ENCODE measurements at places on chromosomes 16 and 17.

- no peak for DNase-seq
Measured at GRCh38 chr17:57750109-57750871, 5.2 kb upstream of the CCDC182 start.

DNA sequence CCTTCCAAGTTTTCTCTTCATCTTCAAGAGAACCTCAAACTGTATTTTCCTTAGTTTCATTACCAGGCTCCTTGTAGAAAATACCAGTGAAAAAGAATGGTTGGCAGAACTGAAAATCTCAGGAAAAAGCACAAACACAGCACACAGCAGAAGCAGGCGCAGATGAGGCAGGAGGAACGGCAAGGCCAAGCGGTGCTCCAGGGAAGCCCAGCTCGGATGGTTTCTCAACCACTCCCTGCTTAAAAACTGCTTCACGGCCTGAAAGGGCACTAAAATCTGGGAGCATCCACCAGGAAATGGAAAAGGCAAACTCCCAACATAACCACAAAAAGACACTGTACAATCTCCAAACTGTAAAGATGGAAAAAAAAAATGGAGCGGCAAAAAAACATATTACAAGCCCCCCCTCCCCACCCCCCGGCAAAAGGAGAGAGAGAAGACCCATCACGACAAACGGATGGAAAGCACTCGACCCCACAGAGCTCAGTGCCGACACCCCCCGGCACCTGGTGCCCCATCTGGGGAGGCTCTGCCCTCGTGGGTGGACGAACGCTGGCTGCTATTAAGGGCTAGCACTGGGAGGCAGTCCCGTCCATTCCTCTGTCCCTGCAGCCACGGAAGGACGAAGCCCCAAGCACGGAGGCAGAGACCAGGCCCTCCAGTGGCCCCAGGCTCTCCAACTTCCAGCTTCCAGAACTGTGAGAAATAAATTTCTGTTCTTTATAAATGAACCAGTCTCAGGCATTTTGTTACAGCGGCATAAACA is 127.5 kb downstream of the ZNF778 start:
- DNase-seq, result no peak

- DNase-seq, result no peak
Measured at GRCh38 chr17:81489012-81489997, 23.3 kb downstream of the ACTG1 start.

DNA sequence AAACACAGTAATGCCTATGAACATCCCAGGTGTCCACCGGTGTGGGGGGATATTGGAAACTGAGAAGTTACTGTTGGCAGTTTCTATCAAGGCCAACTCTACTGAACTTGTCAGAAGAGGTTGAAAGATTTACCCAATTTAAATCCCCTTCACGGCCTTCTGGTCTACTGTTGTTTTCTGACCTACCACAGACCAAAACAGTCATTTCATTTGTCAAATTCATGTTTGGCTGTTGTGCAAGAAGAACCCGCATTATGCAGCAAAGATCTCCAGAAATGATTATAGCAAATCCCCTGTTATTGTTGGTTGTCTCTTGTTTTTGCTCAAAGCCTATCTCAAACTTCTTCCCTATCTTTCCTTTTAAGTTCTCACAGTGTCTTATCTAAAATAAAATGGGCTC is 73.1 kb upstream of the MAF start:
- no peak for DNase-seq

GRCh38 chr16:84283314-84284153 is 11.1 kb upstream of the WFDC1 start:
- DNase-seq, result no peak

DNA sequence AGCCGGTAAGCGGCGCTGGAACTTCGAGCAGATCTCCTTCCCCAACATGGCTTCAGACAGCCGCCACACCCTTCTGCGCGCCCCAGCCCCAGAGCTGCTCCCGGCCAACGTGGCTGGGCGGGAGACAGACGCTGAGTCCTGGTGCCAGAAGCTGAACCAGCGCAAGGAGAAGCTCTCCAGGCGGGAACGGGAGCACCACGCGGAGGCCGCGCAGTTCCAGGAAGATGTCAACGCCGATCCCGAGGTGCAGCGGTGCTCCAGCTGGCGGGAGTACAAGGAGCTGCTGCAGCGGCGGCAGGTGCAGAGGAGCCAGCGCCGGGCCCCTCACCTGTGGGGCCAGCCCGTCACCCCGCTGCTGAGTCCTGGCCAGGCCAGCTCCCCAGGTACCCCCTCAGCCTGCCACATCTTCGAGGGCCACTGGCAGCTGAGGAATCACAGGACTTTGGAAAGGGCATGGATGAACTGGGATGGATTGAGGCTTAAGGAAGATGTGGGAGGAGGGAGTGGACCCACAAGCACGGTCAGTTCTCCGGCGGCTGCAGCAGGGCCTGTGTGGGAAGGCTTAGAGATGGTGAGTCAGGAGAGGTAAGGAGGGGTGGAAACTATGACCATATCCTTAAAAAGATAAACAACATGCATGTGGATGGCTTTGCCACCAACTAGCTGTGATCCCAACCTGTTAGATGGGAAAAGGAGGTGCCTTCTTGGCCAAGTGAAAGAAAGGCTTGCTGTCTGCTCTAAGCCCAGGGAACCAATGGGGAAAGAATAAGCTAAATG is 3.4 kb upstream of the LLGL2 start:
- DNase-seq, result no peak

GRCh38 chr17:56908001-56908542 is 5.8 kb downstream of the TRIM25 start:
- DNase-seq, result no peak

DNA sequence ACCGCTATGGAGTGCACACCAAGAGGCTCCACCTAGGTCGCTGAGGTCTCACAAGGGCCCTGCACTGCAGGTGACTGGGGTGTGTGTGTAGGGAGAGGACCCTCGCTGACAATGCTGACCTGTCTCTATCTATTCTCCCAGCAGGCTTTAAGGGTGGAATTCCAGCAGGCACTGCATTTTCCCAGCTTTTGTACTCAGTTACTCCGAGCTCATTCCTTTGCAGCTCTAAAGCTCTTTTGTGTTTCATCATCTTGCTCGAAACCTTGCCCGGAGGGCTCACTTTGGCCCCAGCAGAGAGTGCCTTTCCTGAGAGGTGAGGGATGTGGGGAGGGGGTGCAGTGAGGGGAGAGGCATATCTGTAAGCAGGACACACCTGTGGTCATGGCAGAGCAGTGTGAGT is 39.3 kb downstream of the SMPD3 start:
- DNase-seq, result no peak

DNA sequence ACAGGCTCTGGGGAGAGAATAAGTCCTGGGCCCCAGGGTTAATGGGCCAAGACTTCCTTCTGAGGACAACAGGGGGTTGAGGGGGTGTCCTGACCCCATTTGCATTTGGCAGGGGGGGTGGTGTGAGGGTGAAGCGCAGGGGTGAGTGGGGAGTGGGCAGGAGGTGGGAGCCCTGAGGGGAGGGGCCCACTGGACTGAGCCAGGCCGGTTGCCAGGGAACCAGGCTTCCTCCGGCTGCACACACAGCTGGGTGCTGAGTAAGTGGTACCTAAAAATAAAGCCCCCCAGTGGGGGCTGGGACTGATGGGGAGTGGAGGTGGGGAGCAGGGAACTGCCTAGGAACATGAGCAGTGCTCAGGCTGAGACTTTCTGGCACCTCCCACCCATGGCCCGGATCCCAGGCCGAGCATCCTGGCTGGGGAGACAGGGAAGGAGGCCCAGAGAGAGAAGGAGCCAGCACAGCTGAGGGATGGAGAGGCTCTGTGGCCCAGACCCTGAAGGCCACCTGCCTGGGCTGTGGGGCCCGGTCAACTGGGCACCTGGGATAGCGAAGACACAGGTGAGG is 7.5 kb upstream of the RASD1 start:
- no peak for DNase-seq

- no peak for DNase-seq
Measured at GRCh38 chr17:32449963-32450362, 5.7 kb downstream of the PSMD11 start.

DNA sequence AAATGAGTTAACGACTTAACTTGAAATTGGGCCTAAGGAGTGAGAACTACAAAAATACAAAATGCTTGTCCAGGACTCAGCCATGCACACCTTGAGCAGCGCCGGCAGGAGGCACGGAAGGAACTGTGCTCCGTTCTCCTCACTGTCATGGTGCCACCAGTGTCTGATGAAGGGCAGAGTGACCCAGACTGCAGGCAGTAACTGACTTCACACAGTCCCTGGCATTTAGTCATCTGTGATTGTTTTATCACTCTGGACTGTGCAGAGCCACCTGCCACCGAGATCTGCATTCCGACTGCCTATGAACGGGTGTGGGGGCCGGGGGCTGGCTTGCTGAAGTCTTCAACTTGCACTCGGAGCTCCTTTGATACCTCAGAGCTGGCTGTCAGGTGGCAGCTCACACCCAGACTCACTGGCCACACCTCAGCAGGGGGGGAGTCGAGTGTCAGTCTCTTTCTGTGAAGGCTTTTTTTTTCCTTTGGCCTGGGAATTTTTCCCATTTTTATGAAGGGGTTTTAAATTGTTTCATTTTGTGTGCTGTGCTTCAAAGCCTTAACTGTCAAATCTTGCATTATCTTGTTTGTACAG is 20.2 kb upstream of the ENDOV start:
- DNase-seq, result no peak

- DNase-seq, result no peak
Measured at GRCh38 chr17:55340686-55341085, 75.9 kb downstream of the HLF start.

DNA sequence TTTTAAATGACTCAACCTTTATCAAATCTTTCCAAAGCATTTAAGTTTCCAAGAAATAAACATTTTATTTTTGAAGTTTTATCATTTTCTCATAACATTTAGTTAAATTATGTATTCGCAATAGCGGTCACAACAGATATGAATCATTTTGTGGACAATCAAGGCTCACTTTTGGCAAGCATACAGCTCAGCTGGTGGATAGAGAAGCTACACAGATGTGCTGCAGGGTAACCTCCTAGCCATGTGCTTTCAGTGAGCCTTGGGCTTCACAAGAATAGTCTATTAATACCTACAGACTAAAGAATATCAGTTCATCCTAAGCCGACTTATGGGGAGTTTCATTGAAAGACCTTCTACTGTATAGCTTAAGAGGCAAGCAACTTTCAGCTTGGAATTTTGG is 144.8 kb downstream of the MRTFB start:
- no peak for DNase-seq

DNA sequence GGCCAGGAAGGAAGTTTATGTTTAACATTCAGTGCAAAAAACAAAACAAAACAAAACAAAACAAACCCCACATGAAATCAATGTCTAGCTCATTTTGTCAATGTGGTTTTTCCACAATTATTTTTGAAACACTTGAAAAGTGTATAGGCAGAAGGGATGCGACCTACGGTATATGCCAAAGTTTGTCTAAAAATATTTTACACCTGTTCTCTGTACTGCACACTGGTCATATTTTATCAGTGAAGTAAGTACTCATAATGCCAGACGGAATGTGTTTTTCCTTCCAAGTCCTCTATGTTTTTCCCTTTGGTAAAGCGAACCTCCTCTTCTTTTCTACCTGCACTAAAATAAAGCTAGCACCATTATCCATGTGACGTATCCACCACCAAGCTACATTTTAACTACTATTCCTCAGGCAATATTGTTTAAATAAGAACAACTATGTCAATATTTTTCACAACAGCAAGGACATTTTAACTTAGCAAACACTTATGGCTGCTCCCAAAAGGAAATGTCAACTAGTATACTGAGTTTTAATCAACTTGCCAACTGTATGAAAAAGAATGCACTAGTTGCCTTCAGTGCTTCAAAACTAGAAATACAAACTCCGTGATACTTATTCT is 10.3 kb downstream of the TOB1 start:
- no peak for DNase-seq

DNA sequence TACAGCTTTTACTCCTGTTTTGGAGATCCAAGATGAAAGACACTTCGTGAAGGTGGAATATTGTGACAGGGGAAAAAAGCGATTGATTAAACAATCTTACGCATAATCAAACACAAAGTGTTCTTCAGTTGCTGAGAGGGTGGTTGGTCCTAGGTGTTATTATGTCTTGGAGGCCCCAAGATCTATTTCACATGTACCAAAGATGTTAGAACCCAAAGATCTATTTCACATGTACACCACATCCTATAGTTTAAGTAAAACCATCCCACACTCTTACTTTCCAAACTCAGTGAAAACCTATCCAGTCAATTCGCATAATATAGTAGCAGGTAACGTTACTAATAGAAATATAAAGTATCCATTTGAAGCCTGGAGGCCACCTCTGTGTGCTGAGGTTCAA is 242.6 kb upstream of the MAF start:
- no peak for DNase-seq

DNA sequence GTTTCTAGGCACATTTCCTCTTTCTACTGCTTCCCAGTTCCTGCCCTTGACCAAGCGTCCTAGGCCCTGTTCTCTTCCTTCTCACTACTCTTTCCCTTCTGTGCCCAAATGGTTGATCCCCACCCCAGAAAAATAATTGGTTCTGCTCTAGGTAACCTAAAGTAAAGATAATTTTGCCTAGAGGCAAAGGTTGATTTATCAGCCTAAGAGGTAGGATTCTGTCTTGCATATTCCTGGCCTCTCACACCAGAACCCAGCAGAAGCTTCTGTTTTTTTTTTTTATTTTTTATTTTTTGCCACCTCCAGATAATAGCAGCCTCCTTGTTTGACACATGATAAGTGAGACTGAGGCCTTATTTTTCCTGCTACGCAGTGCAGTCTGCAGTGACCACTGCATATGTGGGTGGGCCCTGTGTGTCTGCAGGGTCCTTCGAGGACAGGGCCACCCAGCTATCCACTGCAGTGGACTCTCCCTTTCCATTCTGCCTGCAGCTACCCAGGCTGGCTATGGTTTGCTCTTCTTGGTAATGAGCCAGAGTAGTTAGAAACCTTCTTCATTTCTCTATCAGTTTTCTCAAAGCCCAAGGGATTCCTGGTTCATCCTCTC is 701 bp downstream of the PIPOX start:
- no peak for DNase-seq

GRCh38 chr16:16184594-16184993 is 38.7 kb downstream of the ABCC6 start:
- no peak for DNase-seq

DNA sequence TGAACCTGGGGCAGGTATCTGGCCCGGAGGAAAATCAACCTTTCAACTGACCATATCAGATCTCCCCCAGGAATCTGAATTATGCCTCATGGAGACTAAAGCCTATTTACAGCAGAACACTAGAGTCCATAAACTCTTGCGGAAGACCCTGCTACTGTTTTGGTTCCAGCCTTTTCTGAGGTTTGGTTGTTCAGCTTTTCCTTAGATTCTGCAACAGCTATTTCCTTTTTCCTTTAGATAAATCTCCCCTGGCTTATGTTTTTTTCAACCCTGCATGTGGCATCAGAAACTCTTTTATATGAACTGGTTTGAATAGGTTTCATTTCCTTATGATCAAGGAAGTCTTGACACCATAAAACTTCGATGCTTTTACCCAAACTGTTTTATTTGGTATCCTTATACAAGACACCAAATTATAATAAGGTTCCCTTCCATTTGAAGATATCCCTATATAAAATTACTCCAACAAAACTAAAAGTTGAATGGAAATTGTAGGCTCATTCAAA is 13.1 kb downstream of the SPOP start:
- no peak for DNase-seq

DNA sequence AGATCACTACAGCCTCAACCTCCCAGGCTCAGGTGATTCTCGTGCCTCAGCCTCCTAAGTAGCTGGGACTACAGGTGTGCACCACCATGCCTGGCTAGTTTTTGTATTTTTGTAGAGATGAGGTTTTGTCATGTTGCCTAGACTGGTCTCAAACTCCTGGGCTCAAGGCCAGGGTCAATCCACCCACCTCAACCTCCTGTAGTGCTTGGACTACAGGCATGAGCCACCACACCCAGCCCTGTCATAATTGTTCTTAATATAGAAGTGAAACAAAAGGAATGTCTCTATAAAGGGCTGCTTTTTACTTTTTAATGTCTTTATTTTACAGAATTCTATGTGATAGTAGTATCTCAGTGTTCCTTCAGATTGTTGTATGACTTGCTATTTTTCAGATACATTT is 345.2 kb upstream of the TBX2 start:
- DNase-seq, result no peak
